ENCODE measurements at places on chromosomes 13 and 19.

- no peak for DNase-seq
Observed at GRCh38 chr13:73215823-73216222, 157.0 kb downstream of the KLF5 start.

GRCh38 chr19:1213391-1214286 lies 8.1 kb downstream of the STK11 start:
- no peak for DNase-seq

- DNase-seq: no peak
Observed at GRCh38 chr13:36107521-36107920, 23.7 kb downstream of the DCLK1 start.

DNA sequence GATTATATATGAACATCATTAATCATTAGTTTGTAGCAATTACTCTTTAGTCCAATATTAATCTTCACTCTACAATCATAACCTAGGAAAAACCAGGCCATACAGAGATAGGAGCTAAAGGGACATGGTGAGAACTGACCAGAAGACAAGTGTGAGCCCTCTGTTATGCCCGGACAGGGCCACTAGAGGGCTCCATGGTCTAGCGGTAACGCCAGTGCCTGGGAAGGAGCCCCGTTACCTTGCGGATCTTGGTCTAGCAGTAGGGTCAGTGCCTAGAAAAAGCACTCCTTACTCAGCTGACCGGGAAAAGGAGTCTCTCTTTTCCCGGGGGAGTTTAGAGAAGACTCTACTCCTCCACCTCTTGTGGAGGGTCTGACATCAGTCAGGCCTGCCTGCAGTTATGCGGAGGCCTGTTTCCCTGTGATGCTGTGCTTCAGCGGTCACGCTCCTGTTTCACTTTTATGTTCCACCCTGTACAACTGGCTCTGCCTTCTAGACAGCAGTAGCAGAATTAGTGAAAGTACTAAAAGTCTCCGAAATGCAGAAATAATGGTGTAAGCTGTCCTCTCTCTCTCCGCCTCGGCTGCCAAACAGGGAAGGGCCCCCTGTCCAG lies 13.8 kb downstream of the OR7D4 start:
- DNase-seq: no peak

GRCh38 chr13:97403893-97404750 lies 29.8 kb upstream of the RAP2A start:
- no peak for DNase-seq
